ENCODE measurements at places on chromosomes 12 and 14.

- DNase-seq: no peak
These were observed 83.3 kb upstream of the PPM1H start for GRCh38 chr12:63018273-63018672.

- DNase-seq: no peak
These were observed 16.9 kb downstream of the OR6S1 start for GRCh38 chr14:20624495-20625070.

- DNase-seq: no peak
These were observed 8.0 kb downstream of the RHOJ start for GRCh38 chr14:63212209-63212608.

DNA sequence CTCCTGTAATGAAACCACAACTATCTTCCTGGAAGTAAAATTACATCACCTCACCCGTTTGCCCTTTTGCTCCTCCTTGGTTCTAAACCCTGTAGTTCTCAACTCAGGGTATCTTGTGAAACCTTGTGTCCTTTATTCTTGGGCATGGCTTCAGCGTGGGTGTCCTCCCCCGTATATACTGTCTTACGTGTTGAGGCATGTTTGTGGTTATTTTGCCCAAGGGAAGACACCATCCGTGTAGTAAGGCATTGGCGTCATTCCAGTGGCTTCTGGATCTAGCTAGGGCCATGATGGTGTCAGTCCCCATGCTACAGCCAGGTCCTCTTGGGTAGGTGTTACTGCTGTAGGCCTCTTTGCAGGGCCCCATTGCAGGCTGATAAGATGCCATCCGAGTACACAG, 115.4 kb downstream of the ZFP36L1 start:
- no peak for DNase-seq

DNA sequence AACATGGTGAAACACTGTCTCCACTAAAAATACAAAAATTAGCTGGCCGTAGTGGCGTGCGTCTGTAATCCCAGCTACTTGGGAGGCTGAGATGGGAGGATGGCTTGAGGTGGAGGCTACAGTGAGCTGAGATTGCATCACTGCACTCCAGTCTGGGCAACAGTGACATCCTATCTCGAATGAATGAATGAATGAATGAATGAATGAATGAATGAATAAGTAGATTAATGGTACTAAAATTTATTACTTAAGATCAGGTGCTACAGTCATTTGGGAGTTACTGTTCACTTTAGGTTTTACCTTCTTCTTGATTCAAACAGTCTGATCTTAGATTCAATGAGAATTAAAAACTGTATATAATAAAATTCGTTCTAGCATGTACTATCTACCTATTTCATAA, 31.6 kb upstream of the WDR89 start:
- no peak for DNase-seq

GRCh38 chr12:5588176-5588575, 156.3 kb downstream of the NTF3 start:
- DNase-seq: no peak

DNA sequence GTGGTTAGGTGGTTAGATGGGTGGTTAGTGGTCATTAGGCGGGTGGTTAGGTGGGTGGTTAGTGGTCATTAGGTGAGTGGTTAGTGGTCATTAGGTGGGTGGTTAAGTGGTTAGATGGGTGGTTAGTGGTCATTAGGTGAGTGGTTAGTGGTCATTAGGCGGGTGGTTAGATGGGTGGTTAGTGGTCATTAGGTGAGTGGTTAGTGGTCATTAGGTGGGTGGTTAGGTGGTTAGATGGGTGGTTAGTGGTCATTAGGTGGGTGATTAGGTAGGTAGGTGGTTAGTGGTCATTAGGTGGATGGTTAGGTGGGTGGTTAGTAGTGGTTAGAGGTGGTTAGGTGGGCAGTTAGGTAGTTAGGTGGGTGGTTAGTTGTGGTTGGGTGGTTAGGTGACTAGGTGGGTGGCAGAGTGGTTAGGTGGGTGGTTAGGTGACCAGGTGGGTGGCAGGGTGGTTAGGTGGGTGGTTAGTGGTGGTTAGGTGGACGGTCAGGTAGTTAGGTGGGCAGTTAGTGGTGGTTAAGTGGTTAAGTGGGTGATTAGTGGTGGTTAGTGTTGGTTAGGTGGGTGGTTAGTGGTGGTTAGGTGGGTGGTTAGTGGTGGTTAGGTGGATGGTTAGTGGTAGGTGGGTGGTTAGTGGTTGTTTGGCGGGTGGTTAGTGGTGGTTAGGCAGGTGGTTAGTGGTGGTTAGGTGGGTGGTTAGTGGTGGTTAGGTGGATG, 8.0 kb upstream of the TMEM119 start:
- no peak for DNase-seq

GRCh38 chr12:57299514-57300016, 48.6 kb upstream of the STAC3 start:
- DNase-seq: no peak

- no peak for DNase-seq
These were observed 31.7 kb downstream of the VCPKMT start for GRCh38 chr14:50084666-50085065.

- no peak for DNase-seq
These were observed 409.9 kb upstream of the SOX5 start for GRCh38 chr12:24359418-24359817.
